ENCODE measurements at places on chromosomes 1 and 21.

- H3K4me1 ChIP-seq, result no peaks in the 10 kb centered on the region
- H3K27ac ChIP-seq, result no peak overlapping the region
- no peaks in the 10 kb centered on the region for H3K36me3 ChIP-seq
- DNase-seq, result no peak
- peaks cover 3% of the 10 kb centered on the region for H3K27me3 ChIP-seq
These were observed 174.0 kb upstream of the ATP1B1 start for GRCh38 chr1:168932539-168932938.

- no peaks in the 10 kb centered on the region for H3K4me1 ChIP-seq
- H3K36me3 ChIP-seq, result no peaks in the 10 kb centered on the region
- H3K27ac ChIP-seq, result no peak overlapping the region
- DNase-seq, result no peak
These were observed 221.2 kb upstream of the C1orf174 start for GRCh38 chr1:4121293-4121684.

DNA sequence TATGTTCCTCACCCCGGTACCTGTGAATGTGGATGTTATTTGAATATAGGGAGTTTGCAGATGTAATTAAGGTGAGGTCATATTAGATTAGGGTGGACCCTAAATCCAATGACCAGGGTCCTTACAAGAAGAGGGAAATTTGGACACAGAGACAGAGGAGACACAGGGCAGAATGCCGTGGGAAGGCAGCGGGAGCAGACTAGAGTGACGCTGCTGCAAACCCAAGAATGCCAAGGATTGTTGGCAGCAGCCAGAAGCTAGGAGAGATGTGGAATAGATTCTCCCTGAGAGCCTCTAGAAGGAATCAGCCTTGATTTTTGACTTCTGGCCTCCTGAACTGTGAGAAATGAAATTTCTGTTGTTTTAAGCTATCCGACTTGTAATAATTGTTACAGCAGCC is 53.6 kb downstream of the SPATA46 start:
- H3K4me3 ChIP-seq, result no peak overlapping the region
- no peak for DNase-seq
- H3K36me3 ChIP-seq, result no peaks in the 10 kb centered on the region
- H3K27ac ChIP-seq, result no peak overlapping the region

DNA sequence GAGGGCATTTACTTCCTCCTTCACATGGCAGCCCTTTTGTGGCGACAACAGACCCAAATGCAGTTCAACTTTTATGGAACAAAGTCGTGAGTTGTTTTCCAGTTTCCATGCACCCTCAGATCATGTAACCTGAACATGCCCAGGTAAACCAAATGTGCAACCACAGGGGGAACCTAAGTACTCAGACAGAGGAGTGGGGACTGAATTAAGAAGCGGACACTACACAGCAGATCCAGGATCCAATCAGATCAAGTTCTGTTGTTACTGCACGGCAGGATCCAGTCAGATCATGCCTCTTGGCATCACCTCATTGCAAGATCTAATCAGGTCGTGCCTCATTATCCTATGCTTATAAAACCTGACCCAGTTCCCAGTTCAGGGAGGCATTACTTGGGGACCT is 115.7 kb downstream of the MATN1 start:
- H3K36me3 ChIP-seq, result no peaks in the 10 kb centered on the region
- no peak overlapping the region for H3K27ac ChIP-seq
- H3K4me3 ChIP-seq, result no peak overlapping the region
- H3K4me1 ChIP-seq, result no peaks in the 10 kb centered on the region

- no peak overlapping the region for H3K27ac ChIP-seq
- no peaks in the 10 kb centered on the region for H3K27me3 ChIP-seq
- no peak overlapping the region for H3K4me3 ChIP-seq
- peaks cover 4% of the 10 kb centered on the region for H3K4me1 ChIP-seq
- no peaks in the 10 kb centered on the region for H3K36me3 ChIP-seq
These were observed 100.6 kb downstream of the RHOU start for GRCh38 chr1:228835911-228836310.

DNA sequence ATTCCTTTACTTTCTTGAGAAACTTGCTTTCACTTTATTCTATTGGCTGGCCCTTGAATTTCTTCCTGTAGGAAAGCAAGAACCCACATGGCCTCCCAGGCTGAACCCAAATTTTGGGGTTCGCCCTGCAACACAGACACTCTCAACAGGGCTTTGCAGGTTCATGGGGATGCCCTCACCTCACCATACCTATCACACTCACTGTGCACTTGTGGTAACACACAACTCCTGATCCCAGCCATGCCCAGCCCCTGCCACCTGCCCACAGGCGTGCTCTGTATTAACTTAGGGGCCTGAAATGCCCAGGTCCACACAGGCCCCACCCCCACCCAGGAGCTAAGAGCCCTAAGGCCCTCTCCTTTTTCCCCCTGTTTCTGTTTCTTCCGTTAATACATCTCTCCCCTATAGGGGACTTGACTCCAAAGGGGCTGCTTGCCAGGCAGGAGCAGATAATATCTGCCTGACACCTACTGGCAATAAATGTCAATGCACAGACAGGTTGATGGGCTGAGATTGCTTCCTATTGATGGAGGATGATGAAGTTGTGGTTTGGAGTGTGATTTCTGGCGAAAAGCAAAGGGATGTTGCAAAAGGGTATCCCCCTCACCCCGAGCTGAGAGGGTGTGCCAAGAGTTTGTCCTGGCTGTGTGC is 171.5 kb downstream of the AJAP1 start:
- H3K36me3 ChIP-seq, result no peaks in the 10 kb centered on the region
- H3K4me1 ChIP-seq, result no peaks in the 10 kb centered on the region
- no peak overlapping the region for H3K4me3 ChIP-seq
- no peaks in the 10 kb centered on the region for H3K27me3 ChIP-seq
- no peak overlapping the region for H3K27ac ChIP-seq

GRCh38 chr1:52600533-52601179 is 1.5 kb upstream of the GPX7 start:
- no peak overlapping the region for H3K27ac ChIP-seq
- peaks cover 25% of the 10 kb centered on the region for H3K4me1 ChIP-seq

- no peak for DNase-seq
- H3K4me1 ChIP-seq, result peaks cover 5% of the 10 kb centered on the region
- no peaks in the 10 kb centered on the region for H3K36me3 ChIP-seq
- no peaks in the 10 kb centered on the region for H3K27me3 ChIP-seq
- H3K27ac ChIP-seq, result no peak overlapping the region
- no peak overlapping the region for H3K4me3 ChIP-seq
These were observed 216.6 kb upstream of the B3GALT2 start for GRCh38 chr1:193402977-193403376.

- H3K36me3 ChIP-seq, result peaks cover 4% of the 10 kb centered on the region
- no peak for DNase-seq
- no peaks in the 10 kb centered on the region for H3K27me3 ChIP-seq
- H3K4me1 ChIP-seq, result no peaks in the 10 kb centered on the region
- no peak overlapping the region for H3K4me3 ChIP-seq
- H3K27ac ChIP-seq, result no peak overlapping the region
These were observed 44.4 kb downstream of the RNF11 start for GRCh38 chr1:51280321-51280978.

GRCh38 chr1:167555971-167556714 is 2.6 kb upstream of the CREG1 start:
- peaks cover 19% of the 10 kb centered on the region for H3K4me1 ChIP-seq
- no peak overlapping the region for H3K27ac ChIP-seq
- no peak overlapping the region for H3K4me3 ChIP-seq
- peak; percentile 72 for DNase-seq
- H3K36me3 ChIP-seq, result no peaks in the 10 kb centered on the region

- peaks cover 3% of the 10 kb centered on the region for H3K27me3 ChIP-seq
- H3K36me3 ChIP-seq, result no peaks in the 10 kb centered on the region
- DNase-seq, result no peak
- no peaks in the 10 kb centered on the region for H3K4me1 ChIP-seq
- H3K4me3 ChIP-seq, result no peak overlapping the region
- H3K27ac ChIP-seq, result no peak overlapping the region
These were observed 49.8 kb upstream of the OLIG2 start for GRCh38 chr21:32975811-32976431.

GRCh38 chr1:66978201-66978600 is 53.4 kb downstream of the MIER1 start:
- DNase-seq, result no peak
- H3K27me3 ChIP-seq, result no peaks in the 10 kb centered on the region
- H3K36me3 ChIP-seq, result peaks cover 28% of the 10 kb centered on the region
- H3K4me1 ChIP-seq, result peaks cover 8% of the 10 kb centered on the region
- no peak overlapping the region for H3K4me3 ChIP-seq
- no peak overlapping the region for H3K27ac ChIP-seq

DNA sequence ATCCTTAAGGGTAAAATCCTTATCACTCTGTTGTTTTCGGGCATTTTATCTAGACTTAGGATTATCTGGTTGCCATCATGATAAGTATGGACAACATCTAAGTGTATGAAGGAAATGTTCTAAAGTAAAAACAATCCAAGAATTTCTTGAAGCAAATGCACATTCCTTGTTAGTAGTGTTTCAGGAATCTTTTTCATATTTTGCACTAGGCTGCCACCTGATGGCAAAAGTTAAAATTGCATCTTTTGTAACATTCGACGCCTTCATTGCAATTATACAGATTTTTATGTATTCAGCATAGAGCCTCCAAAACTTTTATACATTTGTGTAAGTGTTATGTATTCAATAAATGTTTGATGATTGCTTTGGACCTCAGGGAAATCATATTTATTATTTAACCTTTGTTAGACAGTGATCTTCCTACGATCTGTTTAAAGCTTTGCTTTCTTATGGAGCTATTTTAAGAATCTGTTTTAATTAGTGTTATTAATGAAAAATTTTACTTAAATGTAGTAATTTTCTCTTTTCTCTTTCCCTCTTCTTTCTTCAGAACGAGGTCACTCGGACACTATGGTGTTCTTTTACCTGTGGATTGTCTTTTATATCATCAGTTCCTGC is 49.4 kb upstream of the KIAA1614 start:
- H3K27ac ChIP-seq, result no peak overlapping the region
- peaks cover 4% of the 10 kb centered on the region for H3K36me3 ChIP-seq
- H3K27me3 ChIP-seq, result no peaks in the 10 kb centered on the region
- H3K4me1 ChIP-seq, result no peaks in the 10 kb centered on the region
- no peak overlapping the region for H3K4me3 ChIP-seq

Measured in naive thymus-derived CD4-positive, alpha-beta T cell (primary cell).